AG10803 (cell line): ENCODE measurements at places on chromosomes 2 and 18.
A peak's percentile ranks its signal among the peaks of the same experiment; 100 is the strongest.

GRCh38 chr2:37379881-37380296 is 35.5 kb downstream of the QPCT start:
- no peak for DNase-seq

GRCh38 chr2:174247474-174248186 is 702 bp downstream of the OLA1 start:
- peak; percentile 13 for DNase-seq

- no peak for DNase-seq
These were observed 8.9 kb upstream of the ID2 start for GRCh38 chr2:8672940-8673339.

DNA sequence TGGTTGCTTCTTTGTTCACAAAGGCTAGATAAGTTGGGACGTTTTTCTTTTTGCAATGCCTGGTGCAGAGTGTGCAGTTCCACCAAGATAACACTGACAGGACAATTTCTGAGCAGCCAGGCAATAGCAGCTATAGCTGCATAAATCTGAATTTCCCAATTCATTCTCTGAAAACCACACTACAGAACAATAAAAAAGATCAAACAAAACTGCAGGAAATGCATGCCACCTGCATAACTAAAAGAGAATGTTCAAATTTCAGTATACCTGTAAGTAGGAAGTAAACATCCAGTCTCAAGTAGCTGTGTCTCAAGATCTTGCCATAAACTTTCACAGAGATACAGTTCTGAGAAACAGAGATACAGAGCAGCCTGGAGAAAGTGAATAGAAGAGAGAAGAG is 5.3 kb upstream of the KCTD18 start:
- DNase-seq = no peak

- DNase-seq = peak; percentile 1
These were observed 1184.0 kb upstream of the GYPC start for GRCh38 chr2:125471963-125472362.

- DNase-seq = no peak
These were observed 852.3 kb upstream of the CRIM1 start for GRCh38 chr2:35503311-35503710.

DNA sequence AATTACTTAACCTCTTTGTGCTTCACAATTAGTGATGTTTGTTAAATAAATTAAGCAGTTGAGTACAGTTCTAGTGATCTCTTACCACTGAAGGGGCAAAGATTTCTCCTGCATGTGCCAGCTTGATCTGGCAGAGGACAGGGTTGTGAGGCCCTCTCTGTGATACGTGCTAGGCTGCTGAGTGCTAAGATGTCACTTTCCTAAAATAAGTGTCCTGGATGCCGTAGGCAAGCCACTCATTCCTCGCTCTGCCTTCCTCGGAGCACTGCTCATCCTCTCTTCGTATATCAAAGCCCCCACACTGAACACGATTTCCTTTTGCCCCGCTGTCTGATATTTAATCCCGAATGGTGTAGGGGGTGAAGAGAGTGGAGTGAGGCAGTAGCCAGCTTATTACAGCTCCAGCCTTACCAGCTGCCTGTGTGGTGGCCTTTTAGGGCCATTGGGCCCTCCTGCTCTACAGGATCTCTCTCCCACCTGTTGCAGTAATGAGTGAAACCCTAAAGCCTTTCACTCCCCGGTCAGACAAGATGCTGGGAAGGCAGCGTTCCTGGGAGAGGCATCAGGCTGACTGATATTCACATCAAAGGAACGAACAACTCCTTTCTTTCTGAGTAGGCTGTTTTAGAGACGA is 40.5 kb downstream of the PTPRM start:
- no peak for DNase-seq

DNA sequence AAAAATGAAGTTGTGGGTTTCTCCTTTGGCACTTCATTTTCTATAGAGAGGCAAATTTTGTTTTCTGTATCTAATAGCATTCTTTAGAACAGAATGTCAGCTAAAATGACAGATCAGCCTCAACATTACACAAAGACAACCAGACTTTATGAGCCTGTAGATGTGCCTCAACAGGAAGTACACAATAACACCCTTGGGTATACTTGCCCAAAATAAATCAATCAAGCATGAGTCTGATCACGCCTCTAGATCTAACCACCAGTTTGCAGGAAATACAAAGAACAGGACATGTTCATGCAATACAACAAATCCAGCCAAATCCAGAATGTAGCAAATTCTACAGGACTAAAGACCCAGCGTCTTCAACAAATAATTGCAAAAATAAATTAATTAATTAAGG is 11.2 kb upstream of the DAPL1 start:
- DNase-seq = no peak

DNA sequence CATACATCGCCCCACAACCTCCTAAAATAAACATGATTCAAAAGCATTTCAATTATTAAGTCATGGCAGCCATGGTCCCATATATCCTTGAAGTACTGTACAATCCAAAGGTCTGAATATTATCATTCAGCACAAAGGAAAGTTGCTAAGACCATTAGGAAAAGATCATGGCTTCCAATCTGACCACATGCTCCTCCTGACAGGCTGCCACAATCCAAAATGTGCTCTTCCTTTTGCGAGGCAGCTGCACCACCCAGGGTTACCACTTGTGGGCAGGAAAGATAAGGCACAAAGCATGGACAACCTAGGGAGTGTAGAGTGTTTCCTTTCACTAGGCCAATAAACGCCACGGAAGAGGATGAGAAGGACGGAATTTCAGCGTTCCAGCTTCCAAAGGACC is 5.4 kb downstream of the BOLA3 start:
- DNase-seq = no peak

DNA sequence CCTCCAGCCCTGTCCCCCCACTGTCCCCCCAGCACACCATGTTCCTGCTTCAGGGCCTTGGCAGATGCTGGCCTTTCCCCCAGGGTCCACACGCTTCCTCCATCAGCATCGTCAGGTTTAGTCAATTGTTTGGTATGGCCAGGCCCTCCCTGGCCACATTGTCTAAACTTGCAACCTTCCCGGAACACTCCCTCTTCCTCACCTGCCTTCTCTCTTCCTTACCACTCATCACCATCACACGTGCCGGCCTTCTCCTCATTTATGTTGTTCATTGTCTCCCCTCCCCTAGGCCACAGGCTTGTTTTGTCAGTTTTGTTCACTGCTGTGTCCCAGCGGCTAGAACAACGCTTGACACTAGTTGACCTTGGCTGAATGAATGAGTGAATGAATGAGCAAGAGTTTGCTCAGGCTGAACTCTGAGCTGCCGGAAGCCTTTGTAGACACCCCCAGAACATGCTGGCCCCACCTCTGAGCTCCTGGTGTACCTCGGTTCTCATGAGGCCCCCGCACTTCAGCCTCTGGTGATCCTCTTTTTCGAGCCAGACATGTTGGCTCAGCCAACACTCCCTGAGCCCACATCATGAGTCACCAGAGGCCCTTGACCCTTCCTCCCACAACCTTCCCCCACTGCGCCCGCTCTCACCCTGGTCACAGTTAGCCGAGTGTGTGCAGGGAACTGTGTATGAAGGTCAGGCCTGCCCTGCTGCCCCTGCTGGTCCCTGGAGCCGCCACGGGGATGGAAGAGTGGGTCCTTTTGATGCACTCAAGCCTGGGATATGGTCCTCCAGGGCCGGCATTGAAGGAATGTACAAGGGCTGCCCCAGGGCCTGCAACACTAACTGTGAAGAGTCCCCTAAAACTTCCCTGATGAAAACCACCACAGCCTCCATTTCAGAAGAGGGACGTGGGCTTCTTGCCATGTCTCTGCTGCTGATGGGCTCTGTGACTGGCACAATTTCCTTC is 57.5 kb downstream of the HS1BP3 start:
- no peak for DNase-seq

GRCh38 chr2:222673883-222674282 is 2.4 kb downstream of the MOGAT1 start:
- no peak for DNase-seq

- DNase-seq = peak; percentile 42
These were observed 54.1 kb downstream of the E2F6 start for GRCh38 chr2:11411768-11412448.

DNA sequence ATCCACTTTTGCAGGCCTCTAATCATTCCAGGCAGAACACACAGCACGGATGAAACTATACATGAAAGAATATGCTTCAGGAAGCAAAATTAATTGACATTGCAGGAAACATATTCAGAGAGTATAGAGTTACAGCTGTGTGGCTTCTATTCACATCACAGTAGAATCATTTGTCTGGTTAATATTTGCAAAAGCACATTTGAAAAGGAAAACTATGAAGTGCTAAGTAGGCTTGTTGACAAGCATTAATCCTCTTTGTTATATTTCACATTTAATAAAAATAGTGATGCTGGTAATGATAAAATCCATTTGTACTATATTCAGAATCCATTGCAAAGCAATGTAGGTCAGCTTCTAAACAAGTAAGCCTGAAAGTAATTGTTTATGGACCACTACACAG is 32.2 kb upstream of the PIK3C3 start:
- DNase-seq = no peak

- no peak for DNase-seq
These were observed 149.7 kb downstream of the PXDN start for GRCh38 chr2:1594373-1595171.

DNA sequence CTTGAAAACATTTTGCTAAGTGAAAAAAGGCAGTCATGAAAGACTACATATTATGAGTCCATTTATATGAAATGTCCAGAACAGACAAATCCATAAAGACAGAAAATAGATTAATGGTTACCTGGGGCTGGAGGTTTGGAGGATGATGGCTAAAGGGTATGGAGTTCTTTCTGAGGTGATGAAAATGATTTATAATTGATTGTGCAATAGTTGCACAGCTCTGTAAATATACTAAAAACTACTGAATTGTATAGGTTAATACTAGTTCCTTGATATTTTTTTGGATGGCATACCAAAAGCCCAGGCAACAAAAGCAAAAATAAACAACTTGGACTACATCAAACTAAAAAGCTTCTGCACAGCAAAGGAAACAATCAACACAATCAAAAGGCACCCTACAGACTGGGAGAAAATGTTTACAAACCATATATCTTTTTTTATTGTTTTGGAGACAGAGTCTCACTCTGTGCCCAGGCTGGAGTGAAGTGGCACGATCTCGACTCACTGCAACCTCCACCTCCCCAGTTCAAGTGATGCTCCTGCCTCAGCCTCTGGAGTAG is 21.5 kb downstream of the SOS1 start:
- no peak for DNase-seq

DNA sequence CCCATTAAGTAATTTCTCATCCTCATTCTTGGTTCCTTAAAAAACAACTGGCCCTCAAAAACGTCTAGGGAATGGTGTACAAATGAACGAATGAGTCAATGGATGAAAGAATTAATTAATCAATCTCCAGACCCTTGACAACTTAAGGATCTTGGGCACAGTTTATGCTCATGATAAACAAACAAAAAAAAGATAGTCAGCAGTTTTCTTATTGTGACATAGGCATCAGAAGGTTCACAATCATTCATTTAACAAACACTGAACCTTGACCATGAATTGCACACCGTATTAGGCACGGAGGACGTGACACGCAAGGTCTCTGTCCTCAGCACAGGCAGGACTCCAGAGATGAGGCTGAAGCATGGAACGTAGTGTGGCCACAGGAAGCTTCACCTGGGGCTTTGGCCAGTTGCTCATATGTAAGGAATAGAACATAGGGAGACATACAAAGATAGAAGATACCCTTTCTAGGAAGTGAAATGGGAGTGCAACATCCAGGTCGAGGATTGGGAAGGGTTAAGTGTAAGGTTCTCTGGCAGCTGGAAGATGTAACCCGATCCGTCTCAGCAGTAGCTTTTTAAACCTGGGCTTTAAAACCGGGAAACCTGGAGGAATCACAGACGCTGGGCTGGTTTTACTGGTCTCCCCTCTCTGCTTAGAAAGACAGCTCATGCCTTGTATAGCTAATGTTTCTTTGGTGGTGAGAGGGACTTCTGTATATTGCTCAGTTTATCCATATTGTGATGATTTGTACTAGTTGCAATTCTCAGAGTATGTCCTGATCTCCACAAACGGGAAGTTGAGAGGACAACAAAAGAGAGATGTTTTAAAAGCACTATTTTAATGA is 8.9 kb upstream of the LTBP1 start:
- DNase-seq = no peak

DNA sequence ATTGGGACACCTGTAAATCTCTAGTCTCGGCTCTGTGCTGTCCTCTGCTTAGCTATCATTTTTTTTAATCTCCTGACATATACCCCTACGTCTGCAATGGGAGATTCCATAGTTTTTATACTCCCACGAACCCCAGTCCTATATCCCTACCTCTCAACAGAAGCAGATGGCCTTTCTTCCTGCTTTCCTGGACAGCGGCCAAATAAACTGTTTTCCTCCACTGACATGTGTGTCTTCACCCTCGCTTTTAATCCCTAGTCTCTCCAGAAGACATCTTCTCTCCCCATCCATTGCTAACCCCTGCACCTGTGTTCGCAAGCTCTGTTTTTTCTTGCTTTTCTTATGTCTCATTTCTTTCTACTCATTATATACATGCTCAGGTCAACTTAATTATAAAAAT is 395.4 kb downstream of the EPHA4 start:
- no peak for DNase-seq

GRCh38 chr18:11994336-11994702 is 13.0 kb downstream of the IMPA2 start:
- peak; percentile 82 for DNase-seq

- no peak for DNase-seq
These were observed 48.7 kb downstream of the TET3 start for GRCh38 chr2:74033375-74033774.

- DNase-seq = no peak
These were observed 28.1 kb downstream of the GAREM1 start for GRCh38 chr18:32442575-32442974.

- no peak for DNase-seq
These were observed 360.0 kb upstream of the LRATD1 start for GRCh38 chr2:14272396-14273075.

DNA sequence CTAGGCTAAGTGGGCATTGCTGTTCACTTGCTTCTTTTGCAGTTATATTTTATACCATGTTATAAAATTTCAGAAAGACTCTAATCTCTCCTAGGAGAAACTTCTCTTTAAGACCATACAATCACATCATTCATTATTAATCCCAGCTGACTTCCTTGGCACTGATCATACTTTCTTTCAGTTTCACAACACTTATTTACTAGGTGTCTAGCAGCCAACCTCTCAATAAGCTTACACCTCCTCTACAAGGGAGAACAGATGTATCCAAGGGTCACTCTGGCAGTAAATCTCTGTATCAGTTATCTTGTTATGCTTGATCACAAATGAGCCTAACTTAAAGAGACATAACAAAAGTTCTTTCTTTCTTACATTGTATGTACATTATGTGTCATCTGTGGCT is 69.8 kb upstream of the EPB41L5 start:
- peak; percentile 45 for DNase-seq

DNA sequence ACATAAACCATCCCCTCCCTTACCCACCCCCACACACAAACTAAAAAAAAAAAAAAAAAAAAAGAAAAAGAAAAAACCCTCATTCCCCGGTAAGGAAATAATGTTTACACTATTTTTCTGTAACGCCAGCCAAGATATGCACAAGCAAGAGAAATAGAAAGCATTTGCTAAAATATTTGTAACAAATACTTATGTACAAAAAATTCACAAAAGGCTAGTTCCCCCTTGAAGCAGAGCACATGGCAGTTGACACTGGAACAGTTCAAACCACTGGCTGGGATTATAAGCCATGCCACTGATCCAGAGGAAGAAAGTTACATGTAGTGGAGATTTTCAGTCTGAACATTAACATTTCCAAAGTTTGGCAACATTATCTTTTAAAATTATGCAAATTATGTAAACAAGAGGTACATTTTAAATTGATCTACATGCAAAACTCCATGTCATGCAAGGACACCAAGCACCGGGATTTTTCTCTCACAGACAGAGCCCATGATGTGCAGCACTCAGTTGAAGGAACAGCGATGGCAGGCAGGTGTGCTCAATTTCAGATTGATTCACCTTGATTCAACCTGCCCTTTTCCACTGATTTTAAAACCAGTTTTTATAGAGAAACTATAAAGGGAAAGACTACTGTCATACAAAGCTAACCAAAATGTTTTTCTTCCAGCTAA is 21.4 kb downstream of the PNO1 start:
- DNase-seq = no peak
